Activated CD4-positive, alpha-beta T cell treated with anti-CD3 and anti-CD28 coated beads, Interleukin-2, amount 50 U/mL, for 16 hours (primary cell): ENCODE measurements at places on chromosomes 2 and 18.
A peak's percentile ranks its signal among the peaks of the same experiment; 100 is the strongest.

DNA sequence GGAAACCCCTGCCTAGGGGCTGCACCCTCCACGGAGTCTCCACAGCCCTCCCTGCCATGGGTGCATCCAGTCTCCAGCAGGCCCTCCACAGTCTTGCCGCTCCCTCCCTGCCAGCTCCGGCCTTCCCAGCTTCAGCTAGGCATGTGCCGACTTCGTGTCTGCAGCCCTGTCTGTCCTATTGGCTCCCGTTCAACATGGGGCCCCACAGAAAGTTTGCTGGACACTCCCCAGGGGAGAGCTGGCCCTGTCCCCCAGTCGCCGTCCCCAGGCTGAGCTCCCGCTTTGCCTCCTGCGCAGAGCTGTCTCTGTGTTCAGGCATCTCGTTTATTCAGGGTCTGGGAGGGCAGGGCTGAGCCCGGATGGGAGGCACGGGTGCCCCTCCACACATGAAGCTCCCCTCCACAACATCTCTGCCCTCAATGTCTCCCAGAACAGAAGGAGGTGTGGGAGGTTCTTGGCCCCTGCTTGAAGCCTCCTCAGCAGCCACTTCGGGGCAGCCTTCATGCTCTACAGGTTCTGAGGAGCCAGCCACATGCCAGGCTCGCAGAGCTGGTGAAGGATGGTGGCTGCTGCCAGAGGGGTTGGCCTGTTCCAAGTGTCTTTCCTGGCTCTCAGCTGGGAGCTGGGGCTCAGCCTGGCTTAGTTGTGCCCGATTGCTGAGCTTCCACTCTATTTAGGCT lies 120.1 kb upstream of the PXDN start:
- DNase-seq: no peak

DNA sequence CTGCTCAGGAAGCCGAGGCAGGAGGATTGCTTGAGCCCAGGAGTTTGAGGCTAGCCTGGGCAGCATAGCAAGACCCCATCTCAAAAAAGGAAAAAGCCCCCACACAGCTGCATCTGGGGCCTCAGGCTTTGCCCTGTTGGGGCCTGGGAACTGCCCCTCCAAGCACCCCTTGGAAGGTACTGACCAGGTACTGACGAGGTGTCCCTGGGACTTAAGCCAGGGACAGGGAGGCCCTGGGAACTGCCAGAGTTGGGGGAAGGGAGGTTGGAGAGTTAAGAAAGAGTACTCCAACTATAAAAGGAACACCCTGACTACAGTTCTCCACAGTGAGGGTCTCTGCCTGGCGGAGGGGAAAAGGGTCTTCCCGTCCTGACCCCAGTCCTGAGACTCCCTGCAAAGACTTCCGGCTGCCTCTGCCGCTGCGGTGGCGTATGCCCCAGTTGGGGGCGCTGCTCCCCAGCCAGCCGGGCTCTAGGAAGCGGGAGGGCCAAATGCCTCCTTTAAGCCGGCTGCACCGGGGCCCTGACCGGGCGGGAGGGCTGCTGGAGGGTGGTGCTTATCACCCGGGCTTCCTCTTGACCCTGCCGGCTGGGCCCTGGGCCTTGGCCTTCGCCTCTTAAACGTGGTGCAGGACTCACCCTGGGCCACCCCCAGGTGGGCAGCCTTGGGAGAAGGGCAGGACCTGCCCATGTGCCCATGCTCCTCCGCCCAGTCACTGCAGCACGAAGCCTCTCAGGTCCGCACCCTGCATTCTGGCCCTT lies 12.8 kb downstream of the SLC30A3 start:
- DNase-seq: peak; percentile 60

GRCh38 chr2:137969418-137969765 lies 5.1 kb downstream of the HNMT start:
- no peak for DNase-seq

- DNase-seq: peak; percentile 42
These were observed 100.6 kb downstream of the DYM start for GRCh38 chr18:49359732-49360444.

DNA sequence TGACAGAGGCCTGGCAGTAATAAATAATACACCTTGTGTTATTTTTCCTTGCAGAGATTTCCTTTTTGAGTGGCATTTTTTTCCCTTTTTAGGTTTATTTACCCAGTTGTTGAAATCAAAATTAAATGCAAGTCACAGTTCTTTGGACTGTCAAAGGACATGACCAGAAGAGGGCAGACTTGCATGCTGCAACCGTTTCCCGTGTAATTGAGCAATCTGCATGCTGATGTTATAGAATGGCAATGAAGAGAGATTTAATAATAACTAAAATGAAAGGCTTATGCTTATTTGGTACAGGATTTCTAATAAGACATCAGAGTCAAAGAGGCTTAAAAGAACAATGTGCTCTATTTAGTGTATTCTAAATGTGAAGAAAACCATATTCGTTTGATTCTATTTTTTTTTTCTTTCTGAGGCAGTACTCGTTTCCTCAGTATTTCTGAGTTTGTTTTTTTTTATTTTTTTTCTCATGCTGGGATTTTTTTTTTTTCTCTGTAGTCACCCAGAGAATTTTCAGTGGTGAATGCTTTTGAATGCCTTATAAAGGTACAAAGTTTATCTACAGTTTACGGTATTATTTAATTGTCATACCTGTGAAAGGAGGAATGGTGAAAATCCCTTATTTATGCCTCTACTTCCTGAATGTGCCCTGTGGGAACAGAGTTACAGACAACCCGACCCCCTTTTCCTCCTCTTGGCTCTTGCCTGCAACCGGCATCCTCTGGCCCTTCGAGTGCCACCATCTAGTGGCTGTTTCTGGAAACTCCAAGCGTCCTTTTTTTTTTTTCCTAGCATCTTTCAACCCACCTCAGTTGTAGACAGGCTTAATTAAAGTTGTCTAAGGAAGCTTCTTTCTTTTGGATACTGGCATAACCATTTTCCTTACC lies 368.5 kb downstream of the LRRTM1 start:
- peak; percentile 43 for DNase-seq

- peak; percentile 87 for DNase-seq
These were observed 923 bp downstream of the FIGLA start for GRCh38 chr2:70789304-70790135.
